RCC 7860 (cell line): ENCODE measurements at places on chromosomes 11 and 22.

GRCh38 chr11:125068368-125068767 lies 5.3 kb downstream of the SLC37A2 start:
- no peak for DNase-seq

DNA sequence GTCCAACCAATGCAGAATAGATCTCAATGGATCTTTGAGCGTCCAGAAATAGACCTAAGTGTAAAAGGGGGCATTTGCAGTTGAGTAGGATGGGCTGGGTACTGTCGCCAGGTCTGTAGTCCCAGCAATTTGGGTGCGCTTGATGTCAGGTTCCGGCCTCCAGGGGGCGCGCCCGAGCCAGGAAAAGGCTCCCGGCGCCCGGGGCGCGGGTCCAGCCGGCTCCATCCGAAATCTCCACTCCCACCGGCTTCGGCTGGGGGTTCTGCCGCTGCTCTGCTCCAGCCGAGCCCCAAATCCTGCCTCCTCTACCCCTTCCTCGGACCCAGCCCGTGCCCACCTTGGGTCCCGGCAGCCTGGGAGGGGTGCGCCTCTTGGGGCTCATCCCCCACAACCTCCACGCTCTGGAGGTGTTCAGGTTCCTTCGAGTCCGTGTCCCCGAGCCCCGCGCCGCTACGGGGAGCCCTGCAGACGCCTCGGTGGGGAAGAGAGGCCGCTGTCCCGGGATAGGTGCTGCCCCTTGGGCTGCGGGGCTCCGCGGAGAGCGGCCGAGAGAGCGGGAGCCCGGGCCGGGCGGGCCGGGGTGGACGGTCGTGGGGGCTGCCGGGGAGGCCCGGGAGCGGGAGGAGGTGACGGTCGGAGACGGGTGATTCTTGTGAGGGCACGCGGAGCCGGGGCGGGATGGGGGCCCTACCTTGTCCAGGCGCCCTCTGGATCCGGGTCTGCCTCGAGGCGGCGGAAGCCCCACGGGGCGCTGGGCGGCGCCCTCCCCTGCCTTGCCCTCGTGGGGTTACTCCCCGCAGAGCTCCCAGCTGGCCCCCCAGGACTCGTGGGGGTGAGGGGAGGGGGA lies 13.0 kb upstream of the CYB5R3 start:
- DNase-seq = peak; percentile 31

DNA sequence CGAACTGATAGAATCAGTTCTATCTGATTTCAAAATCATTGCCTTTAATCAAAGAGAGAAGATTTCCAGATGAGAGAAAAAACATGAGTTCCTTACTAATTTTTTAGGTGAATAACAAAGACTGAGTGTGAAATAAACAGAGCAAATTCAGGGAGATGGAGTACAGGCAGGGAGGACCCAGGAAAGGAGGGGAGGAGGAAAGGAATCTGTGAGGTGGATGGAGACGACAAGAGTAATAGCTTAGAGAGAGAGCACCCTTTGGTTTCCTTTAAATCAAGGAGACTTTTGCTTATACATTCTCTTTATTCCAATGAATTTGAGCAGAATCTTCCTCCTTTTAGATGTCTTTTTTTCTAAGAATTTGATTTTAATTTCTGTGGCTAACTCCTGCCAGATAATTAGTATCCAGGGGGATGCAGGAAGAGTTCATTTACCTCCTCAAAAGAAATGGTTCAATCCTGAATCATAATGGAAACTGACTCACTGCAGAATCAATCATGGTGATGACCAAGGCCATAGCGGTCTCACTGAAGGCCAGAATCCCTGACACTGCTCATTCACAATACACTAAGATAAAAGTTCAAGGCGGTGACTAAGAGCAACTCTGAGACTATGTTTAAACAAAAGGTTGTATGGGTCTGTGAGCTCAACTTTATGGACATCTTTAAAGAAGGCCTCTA lies 234.0 kb upstream of the ZC3H12C start:
- peak; percentile 88 for DNase-seq

DNA sequence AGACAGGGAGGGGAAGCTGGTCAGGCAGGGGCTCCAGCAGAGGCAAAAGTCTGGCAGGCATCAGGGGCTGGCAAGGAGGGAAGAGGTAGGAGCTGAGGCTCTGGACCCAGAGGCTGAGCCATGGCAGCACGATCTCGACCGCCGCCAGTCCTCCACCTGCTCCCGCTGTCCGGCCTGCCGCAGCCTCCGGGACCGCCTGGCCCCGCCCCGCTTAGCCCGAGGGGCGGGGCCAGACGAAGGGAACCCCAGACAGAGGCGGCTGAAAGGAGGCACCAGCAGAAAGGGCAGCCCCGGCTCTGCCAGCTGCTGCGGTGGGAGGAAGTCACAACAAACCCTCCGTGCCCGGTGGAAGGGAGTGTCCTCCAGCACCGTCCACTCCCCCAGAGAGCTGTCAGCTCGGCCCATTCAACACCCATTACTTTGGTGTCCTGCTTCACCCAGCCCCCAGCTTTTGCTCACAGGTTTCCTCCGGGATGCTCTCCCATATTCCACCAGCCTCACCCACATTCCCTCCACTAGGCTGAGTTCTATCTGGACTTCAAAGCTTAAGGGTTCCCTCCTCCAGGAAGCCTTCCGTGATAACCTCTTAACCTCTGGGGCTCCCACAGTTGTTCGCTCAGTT lies at the start of gene MFNG:
MFNG (minus strand) TSS at position 161 of the 622 bp plus-strand sequence. CDS start 207 bp downstream, outside the sequence.
- DNase-seq = peak; percentile 23

GRCh38 chr11:58444300-58444699 lies 2.3 kb upstream of the OR5B12 start:
- DNase-seq = no peak

GRCh38 chr11:14861680-14862079 lies 30.4 kb downstream of the CYP2R1 start:
- no peak for DNase-seq

DNA sequence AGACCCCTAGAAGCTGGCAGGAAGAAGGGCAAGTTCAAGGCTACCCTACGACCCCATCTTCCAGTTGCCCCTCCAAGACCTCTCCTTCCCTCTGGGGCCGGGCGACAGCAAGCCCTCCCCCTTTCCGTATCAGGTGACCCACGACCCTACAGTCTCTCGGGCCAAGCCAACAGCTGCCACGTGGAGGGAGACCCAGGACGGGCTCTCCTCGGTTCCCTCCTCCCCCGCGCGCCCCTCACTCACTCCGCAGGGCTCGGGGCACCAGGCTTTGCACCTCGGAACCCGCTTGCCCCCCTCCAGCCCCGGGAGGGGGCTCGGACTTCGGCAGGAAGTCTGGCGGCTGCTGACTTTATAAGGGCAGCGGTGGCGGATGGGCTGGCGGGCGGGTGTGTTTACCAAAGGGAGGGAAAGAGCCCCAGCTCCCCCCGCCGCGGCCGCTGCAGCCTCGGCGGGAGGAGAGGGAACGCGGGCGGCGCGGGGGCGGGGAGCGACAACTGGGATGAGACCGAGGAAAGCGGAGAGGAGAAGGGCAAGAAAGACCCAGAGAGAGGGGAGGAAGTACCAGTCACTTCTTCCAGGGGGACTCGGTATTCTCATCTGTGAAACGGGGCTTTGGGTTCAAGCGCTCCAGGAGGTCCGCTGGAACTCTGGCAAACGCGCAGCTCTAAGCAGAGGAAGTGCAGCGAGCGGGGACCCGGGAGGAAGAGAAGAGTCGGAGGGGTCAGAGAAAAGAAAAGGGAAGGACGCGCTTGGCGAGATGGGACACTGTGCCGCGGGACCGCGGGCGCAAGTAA lies 767 bp downstream of the SLC43A1 start:
- no peak for DNase-seq

GRCh38 chr11:119320776-119321524 lies 4.0 kb upstream of the MCAM start:
- no peak for DNase-seq

- no peak for DNase-seq
Measured at GRCh38 chr11:94655291-94655690, 88.1 kb downstream of the PIWIL4 start.
